NCI-H1436 treated with DMSO at 0.1 percent for 48 hours (cell line): ENCODE measurements at places on chromosomes 12 and 14.

DNA sequence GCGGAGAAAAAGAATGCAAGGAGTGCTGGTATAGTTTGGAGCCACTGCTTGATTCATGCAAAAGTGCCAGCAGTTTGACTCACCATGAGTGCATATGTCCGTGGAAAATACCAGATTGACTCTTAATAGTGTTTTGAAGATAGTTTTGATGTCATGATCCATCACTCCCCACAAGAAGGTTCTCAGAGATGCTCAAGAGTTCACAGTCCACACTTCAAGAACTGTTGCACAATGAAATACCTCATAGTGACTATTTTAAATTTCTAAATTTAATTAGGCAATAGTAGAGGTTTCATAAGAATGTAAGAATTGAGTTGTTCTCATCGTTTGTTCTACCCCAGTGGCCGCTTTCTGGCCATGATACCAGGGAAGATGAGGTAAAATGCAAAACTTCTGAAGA, 286.6 kb upstream of the RGS6 start:
- DNase-seq: no peak

- no peak for DNase-seq
These were observed 162.1 kb upstream of the IFNG-AS1 start for GRCh38 chr12:67826946-67827720.

GRCh38 chr14:104352493-104353220, 214.3 kb downstream of the KIF26A start:
- DNase-seq: no peak

- no peak for DNase-seq
These were observed 52.9 kb upstream of the SLC35F4 start for GRCh38 chr14:57918791-57919190.

GRCh38 chr12:71124835-71125460, 32.9 kb downstream of the TSPAN8 start:
- DNase-seq: no peak

GRCh38 chr14:68949601-68949965, 29.5 kb downstream of the ACTN1 start:
- no peak for DNase-seq

DNA sequence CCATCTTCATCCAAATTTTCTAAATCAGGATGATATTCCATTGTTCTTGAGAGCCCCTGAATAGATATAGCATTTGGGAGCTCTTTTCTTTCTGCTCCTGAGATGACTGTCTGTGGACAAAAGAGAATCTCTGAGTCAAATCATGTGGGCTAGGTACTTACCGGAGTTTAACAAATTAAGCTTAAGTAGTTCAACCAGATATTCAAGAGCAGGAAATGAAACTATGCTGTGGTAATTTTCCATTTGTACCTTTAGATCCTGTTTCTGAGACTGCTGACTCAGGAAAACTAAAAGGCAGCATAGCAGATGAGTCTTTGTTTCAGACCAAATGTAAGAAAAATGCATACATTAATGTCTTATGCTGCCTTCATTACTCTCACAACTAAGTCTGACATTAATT, at the start of gene CLEC7A:
TSS of gene CLEC7A (minus strand) at position 158 of the 400 bp plus-strand sequence. CDS start at position 41, 117 bp downstream.
- no peak for DNase-seq
